ENCODE measurements at places on chromosomes 3 and 15.
A peak's percentile ranks its signal among the peaks of the same experiment; 100 is the strongest.

DNA sequence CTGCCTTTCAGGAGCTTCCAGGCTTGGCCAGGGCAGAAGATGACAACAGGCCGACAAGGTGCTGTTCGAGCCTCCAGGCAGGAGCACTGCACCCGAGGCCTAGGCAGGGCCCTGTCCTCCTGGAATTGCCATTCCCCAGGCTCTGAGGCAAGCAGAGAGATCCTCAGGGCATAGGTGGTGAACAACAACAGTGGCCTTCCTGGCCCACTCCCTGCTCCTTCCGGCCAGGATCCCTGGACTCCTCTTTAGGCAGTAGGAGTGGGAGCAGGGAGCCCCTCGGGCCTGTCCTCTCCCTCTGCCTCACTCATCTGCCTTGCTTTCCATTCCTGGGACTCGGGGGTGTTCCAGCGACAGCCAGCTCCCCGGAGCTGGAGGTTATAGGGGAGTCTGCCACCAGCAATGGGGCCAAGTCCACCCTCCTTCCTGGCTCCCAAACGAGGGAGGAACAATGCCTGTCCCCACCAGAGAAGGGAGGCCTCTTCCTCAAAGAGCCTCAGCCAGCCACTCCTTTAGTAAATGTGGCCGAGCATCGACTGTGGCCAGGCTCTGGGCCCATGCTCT, 135.0 kb downstream of the NUP210 start:
- no peak for DNase-seq

DNA sequence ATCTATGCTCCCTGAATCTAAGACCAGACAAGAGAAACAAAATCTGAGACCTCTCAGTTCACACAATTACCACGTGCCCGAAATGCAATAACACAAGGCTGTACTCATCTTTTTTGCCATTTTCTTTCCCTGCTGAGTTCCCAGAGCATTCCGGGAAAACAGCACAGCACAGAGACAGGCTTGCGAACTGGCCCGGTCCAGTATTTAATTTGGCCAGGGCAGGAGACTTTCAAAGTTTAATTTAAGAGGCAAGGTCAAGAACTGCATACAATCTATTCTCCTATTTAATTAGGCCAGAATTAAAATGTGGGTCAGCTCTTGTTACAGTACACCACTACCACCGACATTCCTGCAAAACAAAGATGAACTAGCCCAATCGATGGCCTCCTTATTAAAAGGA, 87.5 kb upstream of the SNRPA1 start:
- no peak for DNase-seq

GRCh38 chr3:149247008-149247710, 25.5 kb upstream of the CP start:
- no peak for DNase-seq

- no peak for DNase-seq
Measured at GRCh38 chr15:33746203-33746602, 222.1 kb upstream of the CHRM5 start.

DNA sequence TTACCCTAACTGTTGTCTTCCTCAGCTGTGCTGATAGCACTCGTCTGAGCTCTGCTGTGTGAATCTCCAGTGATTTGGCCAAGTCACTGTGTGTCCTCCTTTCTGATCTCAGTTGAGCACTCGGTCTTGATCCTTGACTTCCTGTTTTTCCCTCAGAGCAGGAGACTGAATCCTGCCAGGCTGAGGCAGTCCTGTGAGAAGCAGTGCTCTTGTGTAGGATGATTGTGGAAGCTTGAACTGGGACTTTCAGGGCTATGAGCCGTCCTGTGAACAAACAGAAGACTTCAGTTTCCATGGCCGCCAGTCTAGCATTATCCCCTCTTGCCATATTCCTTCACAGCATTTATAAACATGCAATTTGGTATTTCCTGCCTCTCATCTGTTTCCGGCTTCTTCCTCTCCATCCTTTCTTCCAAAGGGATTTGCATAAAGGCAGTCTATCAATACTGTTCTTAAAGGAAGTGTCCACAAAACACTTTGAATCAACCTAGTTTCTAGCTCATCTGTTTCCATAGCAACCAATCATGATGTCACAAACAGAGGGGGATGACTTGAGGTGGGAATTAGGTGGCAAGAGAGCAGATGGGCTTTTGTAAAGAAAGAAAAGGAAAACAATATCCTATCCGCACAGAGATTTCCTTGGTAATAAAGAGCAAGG, 237.2 kb downstream of the AGBL1 start:
- no peak for DNase-seq

DNA sequence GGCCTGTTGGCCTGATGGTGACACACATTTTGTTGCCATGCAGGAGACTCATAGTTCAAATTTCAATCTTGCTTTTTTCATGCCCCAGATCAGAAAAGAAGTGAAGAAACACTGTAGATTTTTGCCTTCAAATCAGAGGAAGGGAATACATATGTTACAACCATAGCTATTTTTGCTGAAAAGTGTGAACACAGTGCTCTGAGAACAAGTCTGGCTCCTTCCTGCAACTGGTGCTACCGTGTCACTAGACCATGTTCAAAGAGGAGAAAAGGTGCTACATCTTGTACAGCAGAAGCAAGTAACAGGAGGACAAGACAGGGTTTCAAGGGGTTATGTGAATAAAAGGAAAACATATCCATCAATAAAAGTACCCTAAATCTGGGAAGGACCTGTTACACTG, 44.6 kb downstream of the CD47 start:
- no peak for DNase-seq

DNA sequence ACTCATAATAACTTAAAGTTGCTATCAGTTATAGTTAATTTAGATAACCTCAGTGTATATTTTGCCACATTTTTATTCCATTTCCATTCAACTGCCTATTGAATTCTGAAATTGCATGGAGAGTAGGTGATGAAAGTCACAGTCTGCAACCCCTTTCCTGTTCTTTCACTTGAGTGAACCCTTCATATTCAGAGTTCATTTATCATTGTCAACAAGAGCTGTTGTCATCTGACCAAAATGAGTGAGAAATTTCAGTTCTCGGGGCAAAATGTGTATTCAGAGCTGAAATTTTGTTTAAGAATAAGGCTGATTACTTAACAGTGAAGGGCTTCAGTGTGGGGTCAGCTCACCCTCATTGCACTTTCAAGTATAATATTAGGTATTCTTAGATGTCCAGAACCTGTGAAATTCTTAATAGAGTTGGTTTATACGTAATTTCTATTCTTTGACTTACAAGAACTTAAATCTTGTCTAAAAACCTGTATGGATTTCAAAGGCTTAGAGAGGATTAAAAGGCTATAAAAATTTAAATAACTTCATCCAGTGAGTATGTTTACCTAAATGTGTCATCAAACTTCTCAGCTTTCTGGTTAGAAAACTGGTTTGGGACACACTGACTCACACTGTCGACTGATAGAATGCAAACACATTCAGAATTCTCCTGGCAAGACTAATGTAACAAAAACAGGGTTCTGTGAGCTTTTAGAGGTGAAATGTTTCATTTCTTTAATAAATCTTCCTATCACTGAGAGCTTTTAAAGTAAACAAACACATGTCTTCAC, 92.2 kb downstream of the CMSS1 start:
- no peak for DNase-seq

DNA sequence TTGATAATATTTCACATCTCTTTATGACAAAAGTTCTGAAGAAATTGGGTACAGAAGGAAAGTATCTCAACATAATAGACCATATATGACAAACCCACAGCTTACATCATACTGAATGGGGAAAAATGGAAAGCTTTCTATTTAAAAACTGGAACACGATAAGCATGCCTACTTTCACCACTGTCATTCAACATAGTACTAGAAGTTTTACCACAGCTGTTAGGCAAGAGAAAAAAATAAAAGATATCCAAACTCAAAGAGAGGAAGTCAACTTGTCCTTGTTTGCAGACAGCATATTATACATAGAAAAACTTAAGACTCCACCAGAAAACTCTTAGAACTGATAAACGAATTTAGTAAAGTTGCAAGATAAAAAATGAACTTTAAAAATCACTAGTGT, 40.3 kb downstream of the COPS2 start:
- peak; percentile 2 for DNase-seq

DNA sequence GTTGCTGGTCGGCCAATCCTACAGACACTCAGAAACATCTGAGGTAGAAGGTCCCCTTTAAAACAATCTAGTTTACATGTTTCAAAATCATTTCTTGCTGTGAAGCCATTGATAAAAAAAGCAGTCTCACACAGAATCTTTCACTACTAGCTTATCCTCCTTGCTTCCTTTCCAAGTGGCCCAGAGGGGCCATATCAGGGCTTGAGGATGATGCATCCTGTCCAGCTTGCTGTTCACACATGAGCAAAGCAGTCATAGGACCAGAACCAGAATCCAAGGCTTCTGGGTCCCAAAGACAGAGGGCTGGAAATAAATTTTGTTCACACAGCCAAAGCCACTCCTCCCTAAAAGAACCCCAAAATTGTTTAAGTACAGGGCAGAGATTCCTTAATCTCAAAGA, 9.2 kb upstream of the LYZL4 start:
- no peak for DNase-seq

DNA sequence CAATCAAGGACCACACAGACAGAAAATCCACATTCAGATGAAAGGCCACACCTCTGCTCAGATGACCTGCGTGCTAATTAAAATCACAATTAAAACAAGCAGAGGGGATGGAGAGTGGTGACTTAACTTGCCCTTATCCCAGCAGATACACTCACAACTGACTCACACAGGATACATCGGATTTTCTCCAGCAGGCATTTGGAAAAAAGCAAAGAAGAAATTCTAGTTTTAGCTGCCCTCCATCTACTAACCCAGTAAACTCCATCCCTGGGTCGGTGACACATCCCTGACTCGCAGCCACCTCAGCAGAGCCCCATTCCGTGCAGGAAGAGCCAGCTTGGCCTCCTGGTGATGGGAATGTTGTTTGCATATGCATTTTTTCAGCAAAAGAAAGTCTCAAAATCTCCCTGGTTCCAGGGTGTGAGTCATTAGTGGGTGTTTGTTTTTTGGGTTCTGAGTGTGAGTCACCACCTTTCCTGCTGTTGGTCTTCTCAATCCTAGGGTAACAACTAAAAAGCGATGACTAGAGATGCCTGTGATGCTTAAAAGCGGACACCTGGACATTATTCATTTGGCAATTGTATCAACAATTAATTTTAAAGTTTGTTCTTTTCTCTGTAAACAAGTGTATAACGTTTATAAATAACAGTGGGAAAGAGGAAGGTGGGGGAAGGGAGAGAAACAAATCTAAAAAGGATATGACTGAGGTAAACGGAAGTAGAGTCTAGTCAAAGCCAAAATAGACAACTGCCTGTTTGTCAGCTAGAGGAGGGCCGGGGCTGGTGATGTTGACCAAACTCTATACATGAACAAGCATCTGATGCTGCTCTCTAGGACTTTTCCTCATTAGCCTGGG, 49.8 kb upstream of the SLC4A7 start:
- DNase-seq = peak; percentile 11

- no peak for DNase-seq
Measured at GRCh38 chr3:55565521-55565920, 78.4 kb upstream of the WNT5A start.

GRCh38 chr3:44055951-44056350, 185.7 kb upstream of the TOPAZ1 start:
- no peak for DNase-seq

DNA sequence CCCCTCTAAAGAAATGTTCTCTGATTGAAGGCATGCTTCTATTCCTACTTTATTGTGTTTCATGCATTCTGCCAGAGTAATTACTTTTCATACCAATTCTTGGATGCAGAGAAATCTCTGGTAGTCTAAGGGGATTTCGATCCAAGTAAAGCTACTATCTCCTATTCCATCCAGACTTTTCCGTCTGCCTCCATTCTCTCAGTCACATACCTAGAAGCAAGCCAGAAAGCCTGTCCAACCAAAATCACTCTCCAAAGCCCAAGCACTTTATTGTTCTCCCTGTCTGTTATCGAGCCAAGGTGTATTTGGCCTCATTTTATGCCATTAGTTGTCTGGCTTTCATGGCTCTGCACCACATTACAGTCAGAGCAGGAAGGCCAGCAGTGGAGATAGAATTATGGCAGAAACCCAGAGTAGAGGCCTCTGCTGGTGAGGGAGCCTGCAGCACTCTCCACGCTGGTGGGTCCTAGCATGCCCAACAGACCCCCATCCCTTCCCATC, 95.9 kb downstream of the SLC49A4 start:
- DNase-seq = no peak

All from HL-60 (cell line).